Calu3 (cell line): ENCODE measurements at places on chromosomes 1 and 21.

DNA sequence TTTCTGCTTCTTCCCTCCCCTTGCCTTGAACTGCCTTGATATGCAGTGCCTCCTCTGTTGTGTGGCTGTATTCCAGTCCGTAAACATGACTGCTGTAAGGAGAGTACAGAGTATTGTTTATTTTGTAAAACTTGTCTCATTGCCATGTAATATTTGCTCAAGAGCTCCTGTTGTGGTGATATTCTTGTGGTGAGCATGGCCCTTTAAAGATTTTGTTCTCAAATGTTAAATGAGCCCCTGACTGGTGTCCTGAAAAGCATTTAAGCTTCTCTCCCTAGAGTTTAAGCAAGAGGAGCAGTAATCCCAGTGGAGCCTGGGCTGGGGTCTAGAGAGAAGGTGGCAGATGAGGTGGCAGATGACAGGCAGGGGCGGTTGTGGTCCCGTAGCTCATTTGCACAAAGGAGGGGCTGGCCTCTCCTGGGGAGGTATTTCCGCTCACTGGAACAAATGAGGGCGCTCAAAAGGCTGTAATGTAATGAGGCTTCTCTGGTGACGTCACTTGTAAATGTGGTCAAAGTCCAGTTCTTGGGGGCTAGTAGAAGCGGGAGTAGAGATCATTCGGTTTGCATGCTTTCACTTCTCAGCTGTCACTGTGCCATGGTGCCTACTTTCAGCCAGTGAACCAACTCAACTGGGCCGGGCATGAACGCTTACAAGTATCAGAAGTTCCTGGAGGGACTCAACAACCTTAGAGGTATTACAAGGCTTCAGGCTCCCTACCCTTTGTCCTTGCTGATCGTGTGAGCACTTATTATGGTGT is 46.0 kb upstream of the MACF1 start:
- no peaks in the 10 kb centered on the region for H3K27me3 ChIP-seq
- peaks cover 13% of the 10 kb centered on the region for H3K36me3 ChIP-seq
- peak; percentile 86 for DNase-seq
- peaks cover 56% of the 10 kb centered on the region for H3K4me1 ChIP-seq

GRCh38 chr1:177933881-177934280 is 36.0 kb downstream of the SEC16B start:
- DNase-seq = no peak
- no peaks in the 10 kb centered on the region for H3K4me1 ChIP-seq
- H3K4me3 ChIP-seq = no peak overlapping the region
- no peak overlapping the region for H3K27ac ChIP-seq

DNA sequence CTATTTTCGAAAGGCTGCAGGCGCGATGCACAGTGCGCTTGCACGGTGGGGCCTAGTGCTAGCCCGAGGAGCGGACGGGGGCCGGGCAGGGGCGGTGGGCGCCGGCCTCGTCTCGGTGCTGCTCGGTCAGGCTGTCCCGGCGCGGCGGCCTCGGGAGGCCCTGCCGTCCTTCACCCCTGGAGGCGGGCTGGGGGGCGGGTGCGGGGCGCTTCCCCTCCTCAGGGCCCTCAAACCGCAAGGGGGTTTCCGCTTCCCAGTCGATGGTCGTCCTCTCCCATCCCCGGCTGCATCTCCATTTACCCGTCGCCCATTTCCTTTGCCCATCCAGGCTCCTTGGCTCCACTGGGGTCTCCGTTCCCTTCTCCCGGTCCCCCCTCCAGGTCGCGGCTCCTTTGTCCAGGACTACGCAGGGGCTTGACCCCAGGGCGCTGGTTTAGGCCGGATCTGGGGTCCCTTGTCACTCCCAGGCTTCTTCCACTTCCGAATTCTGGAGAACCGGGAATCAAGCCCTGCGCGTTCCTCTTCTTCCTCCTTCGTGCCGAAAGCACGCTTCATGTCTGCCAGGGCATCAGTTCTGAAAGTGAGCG is 196.3 kb upstream of the LMO4 start:
- H3K27me3 ChIP-seq = no peaks in the 10 kb centered on the region
- DNase-seq = no peak
- H3K4me1 ChIP-seq = peaks cover 9% of the 10 kb centered on the region
- H3K36me3 ChIP-seq = peaks cover 5% of the 10 kb centered on the region

- no peaks in the 10 kb centered on the region for H3K27me3 ChIP-seq
- H3K36me3 ChIP-seq = no peaks in the 10 kb centered on the region
- no peaks in the 10 kb centered on the region for H3K4me1 ChIP-seq
- DNase-seq = no peak
- no peak overlapping the region for H3K4me3 ChIP-seq
Measured at GRCh38 chr1:41580021-41580420, 95.5 kb upstream of the EDN2 start.

DNA sequence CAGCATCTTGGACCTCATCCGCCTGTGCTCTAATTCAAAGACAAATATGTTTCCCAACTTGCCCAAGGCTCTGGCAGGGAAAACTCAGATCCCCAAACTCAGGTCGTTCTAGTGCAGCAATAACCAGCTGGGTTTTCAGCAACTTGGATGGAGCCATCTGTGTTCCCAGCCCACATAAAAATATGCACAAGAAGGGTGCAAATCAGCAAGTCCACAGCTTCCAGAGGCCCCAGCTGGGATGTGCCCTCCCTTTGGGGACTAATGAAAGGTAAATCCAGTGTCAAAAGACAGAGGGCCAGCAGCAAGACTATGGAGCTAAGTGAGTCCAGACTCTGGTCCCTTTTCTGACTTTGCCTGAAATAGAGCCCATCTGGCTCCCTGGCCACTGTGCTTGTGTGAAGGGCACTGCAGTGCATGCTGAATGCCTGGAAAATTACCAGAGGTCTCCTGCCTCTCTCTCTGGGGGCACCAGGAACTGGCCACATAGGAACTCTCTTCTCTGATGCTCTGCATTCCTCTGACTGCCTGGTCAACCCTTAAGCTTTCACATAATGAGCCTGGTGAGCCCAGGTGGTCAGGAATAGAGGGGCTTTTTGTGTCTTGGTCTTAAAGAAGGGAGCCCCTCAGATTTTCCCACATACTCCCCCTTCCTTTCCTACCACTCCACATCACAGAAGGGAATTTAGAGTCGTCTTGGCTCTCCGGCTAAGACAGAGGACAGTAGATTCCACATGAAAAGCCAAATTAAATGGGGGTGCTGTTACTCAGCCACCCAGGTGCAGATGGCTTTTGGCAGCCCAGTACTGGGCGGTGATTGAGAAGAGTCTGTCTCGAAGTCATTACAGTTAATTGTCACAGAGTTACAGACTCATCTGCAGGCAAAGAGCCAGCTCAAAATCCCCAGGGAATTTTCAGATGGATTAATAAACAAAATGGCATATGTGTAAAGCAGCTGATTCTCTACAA is 88.1 kb upstream of the C1orf21 start:
- no peak overlapping the region for H3K27ac ChIP-seq
- no peaks in the 10 kb centered on the region for H3K4me1 ChIP-seq
- no peak overlapping the region for H3K4me3 ChIP-seq

DNA sequence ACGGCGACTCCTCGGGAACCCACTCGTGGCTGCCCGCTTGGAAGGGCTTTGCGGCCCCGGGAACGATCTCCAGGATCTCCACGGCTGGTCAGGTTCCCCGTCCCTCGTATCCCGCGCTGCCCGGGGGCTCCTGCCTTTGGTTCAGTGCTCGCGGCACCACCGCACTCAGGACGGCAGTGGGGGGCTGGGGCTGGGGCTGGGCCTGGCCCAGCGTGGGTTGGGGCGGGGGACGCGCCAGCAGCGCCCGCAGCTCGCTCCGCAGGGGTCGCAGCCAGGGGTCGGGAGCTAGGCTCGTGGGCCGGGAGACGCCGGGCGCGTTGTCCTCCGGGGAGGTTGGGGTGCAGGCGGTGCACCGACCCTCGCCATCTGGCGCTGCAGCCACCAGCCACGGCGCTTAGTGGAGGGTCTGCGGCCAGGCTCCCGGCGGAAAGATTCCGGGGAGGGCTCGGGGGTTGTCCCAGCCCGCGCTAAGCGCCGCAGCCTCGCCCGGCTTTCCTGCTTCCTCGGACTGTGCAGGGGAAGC is 8.9 kb downstream of the SIM2 start:
- H3K4me3 ChIP-seq = no peak overlapping the region
- no peak for DNase-seq
- H3K27ac ChIP-seq = no peak overlapping the region
- no peaks in the 10 kb centered on the region for H3K4me1 ChIP-seq

DNA sequence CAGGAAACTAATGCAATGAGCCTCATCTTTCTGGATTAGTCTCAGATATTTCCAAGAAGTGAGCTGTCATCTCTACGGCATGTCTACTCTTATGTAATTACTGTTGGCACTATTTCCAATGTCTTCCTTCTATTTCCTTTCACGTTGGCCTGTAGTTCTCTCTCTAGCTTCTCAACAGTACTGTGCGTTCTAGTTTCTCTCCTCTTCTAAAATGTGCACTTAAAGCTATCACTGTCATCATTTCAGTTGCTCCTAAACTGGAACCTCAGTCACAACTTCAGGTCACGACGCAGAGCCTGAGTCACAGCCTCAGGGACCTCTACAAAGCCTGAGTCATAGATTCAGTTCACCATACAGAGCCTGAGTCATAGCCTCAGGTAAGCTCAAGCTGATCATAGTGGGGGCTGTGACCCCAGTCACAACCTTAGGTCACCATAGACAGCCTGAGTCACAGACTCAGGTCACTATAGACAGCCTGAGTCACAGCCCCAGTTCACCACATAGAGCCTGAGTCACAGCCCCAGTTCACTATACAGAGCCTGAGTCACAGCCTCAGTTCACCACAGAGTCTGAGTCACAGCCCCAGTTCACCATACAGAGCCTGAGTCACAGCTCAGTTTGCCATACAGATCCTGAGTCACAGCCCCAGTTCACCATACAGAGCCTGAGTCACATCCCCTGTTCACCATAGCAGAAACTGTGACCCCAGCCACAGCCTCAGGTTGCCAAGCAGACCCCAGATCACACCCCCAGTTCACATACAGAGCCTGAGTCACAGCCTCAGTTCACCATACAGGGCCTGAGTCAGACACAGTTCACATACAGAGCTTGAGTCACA is 13.0 kb downstream of the WNT9A start:
- H3K4me1 ChIP-seq = no peaks in the 10 kb centered on the region

DNA sequence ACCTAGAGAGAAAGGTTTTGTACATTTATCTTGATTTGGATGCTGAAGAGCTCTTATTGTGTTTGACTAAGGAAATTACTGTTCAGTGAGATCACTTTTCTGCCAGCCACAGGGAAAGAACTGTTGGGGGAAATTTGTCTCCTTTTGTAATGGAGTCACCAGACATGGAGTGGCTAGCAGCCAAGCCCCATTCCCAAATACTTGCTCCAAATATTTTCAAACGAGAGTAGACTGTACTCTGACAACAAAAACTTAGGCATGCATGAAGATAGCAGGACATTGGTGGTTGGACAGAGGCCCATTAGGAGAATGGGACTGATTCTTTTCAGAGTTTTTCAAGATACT is 21.1 kb downstream of the IPO9 start:
- no peak for DNase-seq
- no peak overlapping the region for H3K4me3 ChIP-seq
- H3K4me1 ChIP-seq = peaks cover 14% of the 10 kb centered on the region
- H3K36me3 ChIP-seq = peaks cover 46% of the 10 kb centered on the region
- H3K27ac ChIP-seq = peak overlapping the region; percentile 6
- H3K27me3 ChIP-seq = no peaks in the 10 kb centered on the region

- H3K4me1 ChIP-seq = peaks cover 9% of the 10 kb centered on the region
- no peaks in the 10 kb centered on the region for H3K27me3 ChIP-seq
- no peaks in the 10 kb centered on the region for H3K36me3 ChIP-seq
- H3K4me3 ChIP-seq = no peak overlapping the region
Measured at GRCh38 chr1:30749691-30750583, 7.6 kb downstream of the LAPTM5 start.

DNA sequence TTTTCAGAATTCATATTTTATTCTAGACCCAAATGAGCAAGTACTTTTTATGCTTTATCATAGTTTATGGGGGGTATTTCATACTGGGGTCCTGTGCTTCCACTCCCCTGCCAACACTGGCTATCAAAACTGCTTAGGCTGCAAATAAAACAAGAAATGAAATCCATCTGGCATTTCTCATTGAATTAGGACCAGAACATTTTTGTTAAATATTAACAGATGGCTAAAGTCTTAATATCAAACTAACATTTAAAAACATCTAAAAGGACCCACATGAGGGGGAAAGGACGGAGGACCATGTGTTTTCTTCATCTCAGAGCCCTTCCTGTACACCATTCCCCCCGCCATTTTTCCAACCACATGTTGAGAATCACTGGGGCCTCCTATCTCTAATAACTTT is 167.5 kb upstream of the C1orf105 start:
- peaks cover 12% of the 10 kb centered on the region for H3K36me3 ChIP-seq
- no peak overlapping the region for H3K4me3 ChIP-seq
- no peaks in the 10 kb centered on the region for H3K27me3 ChIP-seq
- no peak overlapping the region for H3K27ac ChIP-seq
- H3K4me1 ChIP-seq = peaks cover 30% of the 10 kb centered on the region

DNA sequence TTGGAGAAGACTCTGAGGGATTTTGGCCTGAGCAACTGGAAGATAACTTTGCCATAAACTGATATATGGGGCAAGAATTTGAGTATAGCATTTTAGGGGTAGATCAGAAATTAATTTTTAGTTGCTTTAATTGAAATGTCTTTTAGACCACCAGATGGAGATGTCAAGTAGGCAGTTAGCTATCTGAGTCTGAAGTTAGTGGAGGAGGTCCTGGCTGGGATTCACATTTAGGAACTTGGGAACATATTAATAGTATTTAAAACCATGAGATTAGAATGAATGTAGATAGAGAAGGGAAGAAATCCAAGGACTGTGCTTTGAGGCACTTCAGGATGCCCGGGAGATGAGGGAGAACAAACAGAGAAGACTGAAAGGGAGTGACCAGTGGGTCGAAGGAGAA is 32.6 kb downstream of the SLC44A3 start:
- H3K4me3 ChIP-seq = no peak overlapping the region
- DNase-seq = no peak
- no peak overlapping the region for H3K27ac ChIP-seq

GRCh38 chr1:117077267-117077666 is 17.1 kb downstream of the TTF2 start:
- H3K4me1 ChIP-seq = no peaks in the 10 kb centered on the region
- DNase-seq = no peak
- peaks cover 7% of the 10 kb centered on the region for H3K36me3 ChIP-seq

DNA sequence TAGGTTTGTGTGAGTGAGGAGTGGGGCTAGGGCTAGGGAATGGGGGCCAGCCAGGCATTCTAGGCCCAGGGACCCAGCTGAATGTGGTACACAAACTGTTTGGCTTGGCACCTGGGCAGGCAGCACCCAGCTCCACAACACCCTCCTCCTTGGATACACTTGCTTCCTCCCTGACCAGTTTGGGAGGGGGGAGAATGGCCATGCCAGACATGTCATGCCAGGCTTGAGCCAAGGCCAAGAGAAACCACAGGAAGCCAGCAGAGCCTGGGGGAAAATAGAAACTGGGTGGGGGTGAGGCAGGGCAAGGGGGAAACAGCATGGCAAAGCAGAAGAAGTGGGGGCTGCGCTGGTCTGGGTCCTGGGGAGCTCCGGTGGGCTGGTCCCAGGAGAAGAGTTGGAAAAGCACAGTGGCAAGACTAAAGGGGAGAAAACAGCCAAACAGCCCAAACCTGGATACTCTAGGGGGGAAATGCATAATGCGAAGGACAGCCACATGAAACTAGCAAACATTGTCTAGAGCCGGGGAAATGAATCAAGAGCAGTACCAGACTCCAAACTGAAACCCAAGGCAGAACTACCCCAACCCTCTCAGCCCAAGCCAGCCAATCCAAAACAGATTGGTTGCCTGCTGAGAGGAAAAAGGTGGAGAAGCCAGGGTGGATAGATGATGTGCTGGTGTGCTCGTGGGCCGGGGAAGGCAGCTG is 47.9 kb downstream of the LGR6 start:
- peak; percentile 23 for DNase-seq
- peaks cover under 1% of the 10 kb centered on the region for H3K36me3 ChIP-seq
- peaks cover 77% of the 10 kb centered on the region for H3K27me3 ChIP-seq
- peaks cover 8% of the 10 kb centered on the region for H3K4me1 ChIP-seq

- peak overlapping the region; percentile 10 for H3K27ac ChIP-seq
- no peak for DNase-seq
- no peaks in the 10 kb centered on the region for H3K27me3 ChIP-seq
- H3K4me3 ChIP-seq = no peak overlapping the region
Measured at GRCh38 chr1:221098471-221099405, 219.5 kb downstream of the HLX start.
